ENCODE measurements at places on chromosomes 5 and 9.

DNA sequence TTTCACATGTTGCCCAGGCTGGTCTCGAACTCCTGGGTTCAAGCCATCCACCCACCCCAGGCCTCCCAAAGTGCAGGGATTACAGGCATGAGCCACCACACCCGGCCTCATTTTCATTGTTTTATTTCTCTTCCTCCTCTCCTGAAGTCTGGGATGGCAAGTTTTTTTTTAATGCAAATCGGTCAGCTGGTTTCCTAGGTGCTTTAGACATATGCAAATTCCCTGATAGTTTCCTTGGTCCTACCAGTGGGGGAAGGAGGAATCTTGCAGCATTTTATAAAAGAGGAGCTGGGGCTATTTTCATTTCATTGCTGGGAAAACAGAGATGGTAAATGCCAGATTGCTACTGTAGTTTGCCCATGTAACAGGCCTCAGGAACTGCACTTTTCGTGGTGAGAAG is 179.4 kb downstream of the ACTL7B start:
- no peak for DNase-seq

- DNase-seq = peak; percentile 69
Measured at GRCh38 chr5:95620870-95621838, 1.3 kb downstream of the GPR150 start.

DNA sequence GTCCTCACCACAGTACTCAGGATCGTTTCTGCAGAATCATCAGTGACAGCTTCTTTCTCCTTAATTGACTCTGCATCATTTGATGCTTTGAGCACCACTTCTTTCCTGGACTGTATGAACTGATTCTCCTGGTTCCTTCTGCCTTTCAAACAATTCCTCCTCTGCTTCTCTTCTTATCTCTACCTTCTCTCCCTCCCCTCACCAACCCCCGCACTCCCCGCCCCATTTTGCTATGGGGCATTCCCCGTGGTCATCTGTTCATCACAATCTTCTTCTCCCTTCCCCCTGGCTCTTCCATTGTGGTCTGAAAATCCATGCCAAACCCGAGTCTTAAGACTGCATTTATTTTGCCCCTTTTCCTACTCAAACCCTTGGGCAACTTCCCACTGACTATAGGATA is 57.9 kb downstream of the FAM78A start:
- DNase-seq = no peak

DNA sequence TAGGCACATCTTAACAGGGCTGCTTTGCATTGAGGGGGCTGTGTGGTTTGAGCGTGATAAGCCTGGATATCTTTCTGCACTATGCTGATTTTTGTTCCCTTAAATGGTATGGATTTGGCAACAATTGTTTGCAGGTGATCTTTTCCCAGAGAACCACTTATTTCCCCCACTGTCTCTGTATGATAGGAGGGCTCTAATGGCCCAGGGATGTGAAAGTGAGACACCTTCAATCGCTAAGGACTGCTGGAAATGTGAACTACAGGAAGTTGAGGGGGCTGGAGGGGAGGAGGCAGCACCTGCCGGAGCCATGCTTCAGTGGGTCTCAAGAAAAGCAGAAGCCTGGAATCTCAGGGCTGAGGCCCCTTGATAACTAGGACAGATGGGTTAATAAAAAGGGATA is 29.4 kb downstream of the SYK start:
- no peak for DNase-seq

- DNase-seq = no peak
Measured at GRCh38 chr5:16430349-16431089, 35.1 kb downstream of the ZNF622 start.

GRCh38 chr5:10505517-10506095 is 58.3 kb upstream of the ANKRD33B start:
- DNase-seq = no peak

GRCh38 chr5:163424836-163425235 is 12.6 kb upstream of the CCNG1 start:
- no peak for DNase-seq

- no peak for DNase-seq
Measured at GRCh38 chr5:78552729-78553342, 95.7 kb downstream of the LHFPL2 start.

- no peak for DNase-seq
Measured at GRCh38 chr9:85167146-85167545, 497.6 kb downstream of the NTRK2 start.

- DNase-seq = no peak
Measured at GRCh38 chr9:87604886-87605588, 107.4 kb downstream of the DAPK1 start.

- no peak for DNase-seq
Measured at GRCh38 chr9:86783884-86784283, 163.4 kb downstream of the GAS1 start.

DNA sequence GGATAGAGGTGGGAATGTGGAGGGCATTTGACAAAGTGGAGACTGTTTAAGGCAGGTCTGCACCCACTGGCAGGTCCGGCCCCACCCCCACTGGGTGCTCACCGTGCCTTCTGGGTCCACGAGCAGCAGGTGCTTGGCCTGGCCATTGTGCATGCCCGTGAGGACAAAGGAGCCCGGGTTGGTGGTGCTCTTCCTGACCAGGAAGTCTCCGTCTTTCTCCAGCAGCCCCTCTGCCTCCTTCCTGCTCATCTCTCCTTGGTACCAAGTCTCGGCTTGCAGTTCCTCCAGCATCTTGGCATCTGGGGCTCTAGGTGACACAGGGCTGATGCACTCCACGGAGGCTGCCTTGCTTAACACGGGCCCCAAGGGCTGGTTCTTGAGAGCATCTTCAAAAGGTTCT is 46.6 kb downstream of the S1PR3 start:
- no peak for DNase-seq

DNA sequence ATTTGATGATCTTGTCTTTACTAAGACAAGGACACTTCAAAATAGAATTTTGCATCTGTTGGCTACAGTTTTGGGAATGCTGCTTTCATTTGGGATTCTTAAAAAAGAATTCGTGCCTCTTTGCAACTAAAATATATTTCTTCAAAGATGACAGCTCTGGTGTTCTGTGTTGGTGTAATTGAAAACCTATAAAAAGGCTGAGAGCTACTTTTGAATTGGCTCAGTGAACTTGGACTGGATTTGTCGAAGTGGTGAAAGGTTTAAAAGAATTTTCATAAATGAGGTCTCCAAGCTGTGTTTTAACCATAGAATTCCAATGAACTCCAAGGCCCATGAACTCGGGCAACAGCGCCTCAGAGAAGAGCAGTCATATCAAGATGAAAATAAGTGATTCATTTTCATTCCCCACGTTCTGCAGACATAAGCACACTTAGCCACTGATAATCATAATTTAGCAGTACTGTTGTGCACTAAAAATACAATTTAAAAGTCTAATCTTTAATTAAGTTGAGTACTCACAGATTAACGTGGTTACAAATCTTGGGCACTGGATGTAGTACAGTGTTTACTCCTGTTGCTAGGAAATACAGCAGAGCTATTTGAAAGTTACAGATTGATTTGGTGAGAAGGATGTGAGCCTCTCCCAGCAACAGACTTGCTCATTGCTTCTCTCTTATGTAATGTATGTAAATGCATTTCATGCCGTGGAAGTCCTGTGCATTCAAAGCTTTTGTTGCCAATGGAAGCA is 10.9 kb downstream of the SNCAIP start:
- no peak for DNase-seq

GRCh38 chr9:133181561-133181960 is 17.8 kb upstream of the GBGT1 start:
- DNase-seq = no peak

- DNase-seq = no peak
Measured at GRCh38 chr5:123873846-123874245, 361.9 kb downstream of the CSNK1G3 start.

GRCh38 chr5:149442563-149443182 is 63.6 kb upstream of the IL17B start:
- peak; percentile 88 for DNase-seq

DNA sequence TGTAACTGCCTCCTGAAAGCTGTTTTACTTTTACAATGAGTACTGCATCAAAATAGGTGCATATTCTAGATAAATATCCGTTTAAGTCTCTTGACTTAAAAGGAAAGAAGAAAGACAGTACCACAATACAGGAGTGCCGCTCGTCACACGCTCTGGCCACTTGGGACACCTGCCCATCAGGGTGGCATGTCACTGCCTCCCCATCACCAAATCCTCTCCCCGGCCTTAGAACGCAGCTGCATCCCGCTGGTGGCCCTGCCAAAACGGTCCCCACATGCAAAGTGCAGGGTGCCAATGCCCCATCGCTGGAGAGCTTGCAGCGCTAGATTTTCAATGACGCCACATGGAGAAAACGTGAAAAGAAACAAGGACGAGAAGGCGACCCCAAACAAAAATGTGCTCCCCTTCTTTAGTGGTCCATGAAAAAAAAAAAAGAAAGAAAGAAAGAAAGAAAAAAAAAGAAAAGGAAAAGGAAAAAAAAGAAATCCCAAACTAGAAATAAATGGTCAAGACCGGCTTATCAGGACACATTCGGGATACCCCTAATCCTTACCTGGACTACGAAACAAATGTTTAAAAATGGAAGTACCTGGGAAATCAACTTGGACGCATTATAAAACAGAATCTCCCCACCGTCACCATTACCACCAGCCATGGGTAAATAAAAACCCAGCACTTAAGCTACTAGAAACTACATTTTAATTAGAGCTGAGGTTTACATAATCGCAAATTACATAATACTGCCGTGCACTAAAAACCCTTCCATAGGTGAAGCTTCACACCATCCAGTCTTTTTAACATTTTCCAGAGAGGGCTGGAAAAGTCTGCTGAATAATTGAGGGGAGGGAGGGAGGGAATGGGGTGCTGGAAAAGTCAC is 1.0 kb downstream of the ANKH start:
- peak; percentile 52 for DNase-seq

DNA sequence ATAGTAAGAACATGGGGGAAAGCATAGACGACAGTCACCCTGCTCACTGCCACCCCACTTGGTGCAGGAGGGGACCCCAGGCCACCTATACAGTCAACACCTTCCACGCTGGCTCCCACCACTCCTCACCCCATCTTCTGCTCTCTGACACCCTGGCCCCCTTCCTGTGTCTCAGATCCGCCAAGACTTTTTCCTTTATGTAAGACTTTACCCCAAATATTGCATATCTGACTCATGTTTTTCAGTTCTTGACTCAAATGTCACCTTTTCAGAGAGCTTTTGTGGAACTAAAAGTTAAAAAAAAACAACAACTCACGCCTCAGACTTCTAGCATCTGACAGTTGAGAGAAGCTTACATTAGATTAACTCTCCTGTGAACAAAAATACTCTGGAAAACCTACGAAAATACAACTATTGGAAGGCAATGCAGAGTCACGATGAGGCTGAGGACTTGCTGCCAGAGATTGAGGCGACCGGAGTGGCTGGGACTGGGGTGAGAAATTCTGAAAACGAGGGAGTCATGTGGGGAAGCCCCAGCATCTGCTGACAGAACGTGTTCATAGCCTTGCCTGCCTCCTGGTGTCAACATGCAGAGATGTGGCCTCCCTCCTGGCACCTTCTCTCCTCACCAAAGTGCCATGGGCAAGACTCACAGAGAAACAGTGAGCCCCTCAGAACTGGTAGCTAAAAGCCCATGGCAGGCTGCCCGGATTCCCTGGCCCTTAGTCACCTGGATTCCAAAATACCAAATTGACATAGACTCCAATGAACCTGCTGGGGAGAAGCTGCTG is 22.4 kb upstream of the FCN2 start:
- peak; percentile 82 for DNase-seq

GRCh38 chr9:110622368-110622767 is 42.8 kb upstream of the SVEP1 start:
- no peak for DNase-seq

DNA sequence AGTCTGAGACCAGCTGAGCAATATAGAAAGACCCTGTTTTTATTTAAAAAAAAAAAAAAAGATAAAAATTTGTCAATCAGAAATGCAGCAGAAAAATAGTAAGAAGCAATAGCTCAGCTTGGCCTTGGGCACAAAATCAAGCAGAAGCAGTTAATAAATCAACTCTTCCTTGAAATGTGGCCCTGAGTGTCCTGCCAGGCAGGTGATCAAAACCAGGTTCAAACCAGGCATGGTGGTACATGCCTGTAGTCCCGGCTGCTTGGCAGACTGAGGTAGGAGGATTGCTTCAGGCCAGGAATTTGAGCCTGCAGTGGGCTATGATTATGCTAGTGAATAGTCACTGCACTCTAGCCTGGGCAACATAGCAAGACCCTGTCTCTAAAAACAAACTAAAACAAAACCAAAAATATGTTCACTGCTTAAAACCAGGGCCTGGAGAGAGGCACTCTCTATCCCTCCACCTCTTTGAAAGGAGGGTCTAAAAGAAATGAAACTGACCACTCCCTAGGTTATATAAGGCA is 27.9 kb upstream of the KLF9 start:
- no peak for DNase-seq

DNA sequence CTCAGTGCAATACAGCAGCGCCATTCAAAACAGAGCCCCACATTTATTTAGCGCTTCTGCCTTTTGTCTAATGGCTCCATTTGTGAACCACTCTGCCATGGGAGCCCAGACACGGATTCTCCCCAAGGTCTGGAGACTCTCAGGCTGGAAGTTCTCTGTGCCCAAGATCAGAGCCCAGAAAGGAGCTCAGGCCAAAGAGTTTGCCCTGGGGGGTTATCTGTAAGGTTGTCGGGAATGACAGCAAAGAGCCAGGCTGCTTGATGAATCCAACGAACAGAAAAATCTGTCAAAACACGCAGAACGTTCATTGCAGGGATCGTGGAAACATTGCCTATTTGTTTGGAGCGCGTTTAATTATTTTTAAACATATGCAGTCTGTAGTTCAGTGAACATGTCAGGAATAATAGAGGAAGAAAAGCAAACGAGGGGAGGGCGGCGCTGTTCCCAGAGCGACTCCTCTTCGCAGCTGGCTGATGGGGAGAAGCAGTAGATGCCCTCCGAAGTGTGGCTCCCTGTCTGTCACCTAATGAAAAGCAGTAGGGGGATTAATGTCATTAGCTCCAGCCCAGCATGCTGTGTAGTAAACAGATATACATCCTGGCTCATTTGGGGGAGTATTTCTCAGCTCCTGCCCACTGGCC is 464.9 kb upstream of the MPDZ start:
- no peak for DNase-seq

DNA sequence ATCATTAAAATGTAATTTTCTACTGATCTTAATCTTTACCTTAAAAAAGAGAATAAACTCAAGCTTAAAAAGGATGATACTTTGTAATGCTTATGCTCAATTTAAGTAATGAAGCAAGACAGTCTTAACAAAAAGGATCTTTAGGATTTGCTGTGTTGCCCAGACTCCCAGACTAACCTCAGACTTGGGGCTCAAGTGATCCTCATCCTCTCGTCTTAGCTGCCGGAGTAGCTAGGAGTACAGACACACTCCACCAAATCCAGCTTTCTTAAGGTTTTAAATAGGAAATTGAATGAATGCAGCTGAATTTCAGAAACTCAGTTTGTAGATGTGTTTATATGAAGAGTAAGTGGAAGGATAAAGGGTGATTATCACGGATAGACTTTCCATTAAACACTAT is 400.5 kb upstream of the DAB2 start:
- no peak for DNase-seq

- no peak for DNase-seq
Measured at GRCh38 chr5:9419794-9420193, 126.1 kb downstream of the SEMA5A start.

DNA sequence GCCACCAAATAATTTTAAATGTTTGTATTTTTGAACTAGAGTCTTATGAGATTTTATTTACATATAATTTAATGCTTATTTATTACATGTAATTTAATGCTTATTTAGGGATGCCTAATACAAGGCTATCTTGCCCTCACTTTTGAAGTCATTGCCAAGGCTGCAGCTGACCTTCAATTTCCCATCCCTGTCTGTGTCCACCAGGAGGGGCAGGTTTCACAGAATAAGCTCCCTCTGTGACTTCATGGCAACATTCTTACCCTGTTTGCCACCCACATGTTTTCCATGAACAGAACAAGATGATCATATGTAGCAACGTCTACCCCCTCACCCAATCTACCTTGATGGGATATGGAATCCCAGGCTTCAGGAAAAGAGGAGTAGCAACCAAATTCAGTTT is 27.0 kb downstream of the C5 start:
- no peak for DNase-seq
